Transverse colon (tissue), 4 donors: ENCODE measurements at places on chromosomes 16 and 17.

- no peak for DNase-seq
Measured at GRCh38 chr17:2198927-2199326, 104.7 kb downstream of the SMG6 start.

DNA sequence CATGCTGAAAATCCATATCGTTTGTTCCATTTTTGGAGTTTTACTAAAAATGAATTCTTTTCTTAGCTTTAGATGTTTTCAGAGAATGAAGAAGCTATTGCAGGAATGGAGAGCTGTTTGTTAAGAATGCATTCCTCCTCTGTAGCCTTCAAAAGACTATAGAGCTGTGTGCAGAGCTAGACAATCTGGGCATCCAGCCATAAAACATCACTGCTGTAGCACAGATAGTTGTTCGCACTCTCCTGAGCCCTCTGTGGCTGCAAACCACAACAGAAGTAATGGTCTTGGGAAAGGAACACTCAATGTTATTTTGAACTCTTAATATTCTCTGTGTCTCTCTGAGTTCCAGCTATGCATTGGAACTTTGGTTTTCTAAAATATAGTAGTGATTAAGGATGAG, 4.9 kb downstream of the TNRC6C start:
- DNase-seq: peak; percentile 35

DNA sequence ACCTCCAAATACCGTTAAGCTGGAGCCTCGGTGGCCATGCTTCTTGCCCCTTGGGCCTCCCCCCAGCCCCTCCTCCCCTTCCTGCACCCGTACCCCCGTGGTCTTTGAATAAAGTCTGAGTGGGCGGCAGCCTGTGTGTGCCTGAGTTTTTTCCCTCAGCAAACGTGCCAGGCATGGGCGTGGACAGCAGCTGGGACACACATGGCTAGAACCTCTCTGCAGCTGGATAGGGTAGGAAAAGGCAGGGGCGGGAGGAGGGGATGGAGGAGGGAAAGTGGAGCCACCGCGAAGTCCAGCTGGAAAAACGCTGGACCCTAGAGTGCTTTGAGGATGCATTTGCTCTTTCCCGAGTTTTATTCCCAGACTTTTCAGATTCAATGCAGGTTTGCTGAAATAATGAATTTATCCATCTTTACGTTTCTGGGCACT, 928 bp downstream of the HBA1 start:
- no peak for DNase-seq

GRCh38 chr17:77148940-77149510, 8.3 kb downstream of the SEC14L1 start:
- no peak for DNase-seq

DNA sequence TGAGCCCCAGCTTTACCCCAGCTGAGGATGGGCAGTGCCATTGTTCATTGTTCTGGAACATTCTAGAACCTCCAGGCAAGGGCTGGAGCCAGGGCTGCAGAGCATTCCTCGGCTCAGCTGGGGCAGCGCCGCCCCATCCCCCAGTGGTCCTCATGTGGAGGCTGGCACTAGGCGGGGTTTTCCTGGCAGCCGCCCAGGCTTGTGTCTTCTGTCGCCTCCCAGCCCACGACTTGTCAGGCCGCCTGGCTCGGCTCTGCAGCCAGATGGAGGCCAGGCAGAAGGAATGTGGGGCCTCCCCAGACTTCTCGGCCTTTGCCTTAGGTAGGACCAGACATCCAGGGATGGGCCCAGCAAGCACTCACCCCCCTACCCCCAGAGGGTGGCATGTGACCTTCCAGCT, at the start of gene TMEM95:
Gene TMEM95 (plus strand): TSS at position 104 of the 400 bp plus-strand sequence. CDS start 49 bp downstream, at position 153.
- peak; percentile 13 for DNase-seq

GRCh38 chr17:8719291-8720246, 25.1 kb downstream of the CCDC42 start:
- no peak for DNase-seq

- DNase-seq: no peak
Measured at GRCh38 chr16:54106057-54106456, 180.5 kb downstream of the IRX3 start.
